ENCODE measurements at places on chromosomes 1 and 21.

DNA sequence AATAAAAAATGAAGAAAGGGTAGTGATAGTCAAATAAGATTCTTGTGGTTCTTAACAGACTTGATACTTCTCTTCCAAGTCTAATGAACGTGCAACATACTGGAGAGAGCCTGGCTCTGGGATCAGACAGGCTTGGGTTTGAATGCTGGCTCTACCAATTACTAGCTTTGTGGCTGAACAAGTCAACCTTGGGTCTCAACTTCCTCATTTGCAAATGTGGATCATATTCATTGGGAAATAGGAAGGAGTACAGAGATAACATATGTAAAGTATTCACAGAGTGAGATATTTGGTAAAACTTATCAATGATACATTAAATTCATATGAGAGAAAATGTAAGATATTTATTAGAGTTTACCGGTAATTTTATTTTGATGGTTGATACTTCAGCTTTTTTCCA, 2.0 kb downstream of the EDEM3 start:
- no peak for DNase-seq

DNA sequence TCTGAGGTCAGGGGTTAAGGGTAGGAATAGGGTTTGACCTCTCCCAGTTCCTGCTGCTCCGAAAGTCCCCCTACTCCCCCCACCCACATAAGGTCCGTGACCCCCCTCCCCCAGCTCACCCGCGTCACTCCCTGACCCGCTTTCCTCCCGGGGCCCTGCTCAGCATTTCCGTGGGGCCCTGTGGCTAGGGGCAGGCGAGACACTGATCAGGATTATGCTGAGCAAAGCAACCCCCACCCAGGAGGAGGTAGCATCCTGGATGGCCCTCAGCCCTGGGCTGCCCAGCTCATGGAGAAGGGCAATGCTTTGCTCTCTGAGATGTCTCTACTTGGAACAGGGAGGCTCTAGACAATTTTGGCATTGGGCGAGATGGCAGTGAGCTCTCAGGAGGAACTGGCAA, 3.7 kb downstream of the RORC start:
- DNase-seq, result no peak

GRCh38 chr1:224643653-224644052, 27.5 kb downstream of the CNIH3 start:
- no peak for DNase-seq

DNA sequence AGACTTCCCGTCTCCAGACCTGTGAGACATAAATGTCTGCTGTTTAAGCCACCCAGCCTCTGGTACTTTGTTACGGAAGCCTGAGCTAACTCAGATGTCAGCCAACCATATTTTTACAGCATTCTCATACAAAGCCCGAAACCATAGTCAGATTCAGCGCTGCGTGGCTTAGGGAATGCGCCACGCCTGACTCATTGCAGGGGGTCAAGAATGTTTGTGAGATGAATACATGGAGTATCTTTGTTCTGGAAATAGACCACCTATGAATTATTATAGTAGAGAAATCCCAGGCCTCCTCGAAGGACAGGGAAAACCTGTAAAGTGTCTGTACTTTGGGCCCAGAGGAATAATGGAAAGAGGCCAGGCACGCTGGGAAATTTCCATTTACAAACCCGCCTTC, 434.8 kb downstream of the CAMTA1 start:
- no peak for DNase-seq

- DNase-seq, result no peak
These were observed 53.8 kb downstream of the ABCA4 start for GRCh38 chr1:94067196-94067595.

DNA sequence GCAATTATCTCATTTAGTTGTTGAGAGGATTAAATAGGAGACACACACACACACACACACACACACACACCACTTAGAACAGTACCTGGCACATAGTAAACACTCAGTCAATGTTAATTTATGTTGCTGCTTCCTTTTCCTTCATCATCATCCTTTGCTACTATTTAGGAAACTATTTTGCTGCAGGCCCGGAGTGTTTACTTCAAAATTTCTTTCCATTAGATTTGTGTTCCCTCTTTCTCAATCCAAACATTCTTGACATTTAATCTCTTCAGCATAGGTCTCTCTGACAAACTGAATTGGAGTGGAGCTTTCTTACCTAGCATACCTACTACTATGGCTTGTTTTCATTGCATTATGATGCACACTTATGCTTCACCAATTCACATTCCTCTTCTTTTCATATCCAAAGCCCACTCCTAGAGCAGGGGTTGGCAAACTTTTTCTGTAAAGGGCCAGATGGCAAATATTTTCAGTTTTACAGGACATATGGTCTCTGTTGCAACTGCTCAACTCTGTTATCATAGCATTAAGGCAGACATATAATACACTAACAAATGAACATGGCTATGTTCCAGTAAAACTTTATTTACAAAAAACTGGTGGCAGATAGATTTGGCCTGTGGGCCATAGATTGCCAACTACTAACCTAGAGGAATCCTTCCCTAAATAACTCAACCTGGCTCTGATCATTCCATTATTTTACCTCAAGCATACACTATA, 49.5 kb downstream of the SCMH1 start:
- no peak for DNase-seq

DNA sequence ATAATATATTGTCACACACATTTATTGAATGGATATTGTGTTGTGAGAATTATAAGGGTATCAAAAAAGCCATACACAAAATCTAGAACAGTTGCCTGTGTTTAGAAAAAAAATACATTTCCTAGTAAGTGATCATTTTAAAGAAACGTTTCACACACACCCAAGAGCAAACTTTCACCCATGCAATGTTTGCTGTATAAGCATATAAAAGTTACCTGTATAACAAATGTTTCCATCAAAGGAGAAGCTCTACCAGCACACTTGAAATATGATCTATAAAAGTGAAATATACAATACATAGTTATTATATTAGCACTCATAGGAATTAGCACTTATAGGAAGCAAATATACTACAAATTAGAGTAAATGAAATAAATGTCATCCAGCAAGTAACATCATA, 1098.1 kb downstream of the NCAM2 start:
- DNase-seq, result no peak

- no peak for DNase-seq
These were observed 1.5 kb upstream of the PPP2R5A start for GRCh38 chr1:212283741-212284140.

DNA sequence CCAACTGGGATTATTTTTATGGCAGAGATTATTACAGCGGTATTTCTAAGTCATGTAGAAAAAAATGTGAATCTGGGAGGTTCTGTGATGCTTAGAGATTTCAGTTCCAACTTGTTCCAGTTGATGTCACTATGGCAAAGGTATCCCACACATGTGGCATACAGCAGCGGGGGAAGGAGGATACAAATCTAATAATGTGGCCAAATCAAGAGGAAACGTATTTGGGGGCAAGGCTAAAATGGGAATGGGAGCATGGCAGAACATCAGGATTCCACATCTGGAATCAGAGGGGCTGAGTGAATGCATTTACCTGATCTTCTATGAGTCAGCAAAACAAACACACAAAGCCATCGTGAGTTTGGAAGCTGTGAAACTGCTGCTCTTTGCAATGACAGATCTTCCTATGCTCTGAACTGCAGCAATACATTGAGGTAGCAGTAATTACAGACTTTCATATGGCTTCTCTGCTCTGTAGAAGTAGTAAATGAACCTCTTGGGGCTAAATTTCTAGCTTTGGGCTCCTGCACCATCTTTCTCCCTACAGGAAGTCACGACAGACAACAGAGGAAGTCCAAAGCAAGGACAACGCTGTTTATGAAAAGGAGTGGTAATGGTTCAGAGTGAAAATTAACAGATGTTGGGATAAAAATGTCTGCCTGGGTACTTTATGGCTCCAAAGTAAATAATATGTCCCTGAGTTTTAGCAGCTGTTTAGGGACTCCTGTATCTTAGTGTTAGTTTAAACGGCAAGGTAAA, 55.5 kb downstream of the GABPA start:
- peak; percentile 64 for DNase-seq

DNA sequence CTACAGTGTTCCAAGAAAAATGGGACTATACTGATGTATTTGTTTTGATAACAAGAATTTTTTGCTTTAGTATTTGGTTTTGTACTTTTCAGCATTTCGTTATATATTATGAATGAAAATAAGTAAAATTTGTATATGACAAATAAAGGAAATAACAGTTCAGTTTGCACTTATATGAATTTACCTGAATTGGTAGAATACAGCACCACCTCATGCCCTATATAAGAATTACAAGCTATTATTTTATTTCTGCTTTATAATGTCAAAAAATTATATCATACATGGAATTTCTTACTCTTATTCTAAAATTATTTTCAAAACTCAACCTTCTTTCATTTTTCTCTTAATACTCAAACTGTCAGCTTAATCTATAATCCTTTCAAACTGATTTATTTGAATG, 14.6 kb downstream of the EFCAB7 start:
- DNase-seq, result no peak
